ENCODE measurements at places on chromosomes 2 and 18.

DNA sequence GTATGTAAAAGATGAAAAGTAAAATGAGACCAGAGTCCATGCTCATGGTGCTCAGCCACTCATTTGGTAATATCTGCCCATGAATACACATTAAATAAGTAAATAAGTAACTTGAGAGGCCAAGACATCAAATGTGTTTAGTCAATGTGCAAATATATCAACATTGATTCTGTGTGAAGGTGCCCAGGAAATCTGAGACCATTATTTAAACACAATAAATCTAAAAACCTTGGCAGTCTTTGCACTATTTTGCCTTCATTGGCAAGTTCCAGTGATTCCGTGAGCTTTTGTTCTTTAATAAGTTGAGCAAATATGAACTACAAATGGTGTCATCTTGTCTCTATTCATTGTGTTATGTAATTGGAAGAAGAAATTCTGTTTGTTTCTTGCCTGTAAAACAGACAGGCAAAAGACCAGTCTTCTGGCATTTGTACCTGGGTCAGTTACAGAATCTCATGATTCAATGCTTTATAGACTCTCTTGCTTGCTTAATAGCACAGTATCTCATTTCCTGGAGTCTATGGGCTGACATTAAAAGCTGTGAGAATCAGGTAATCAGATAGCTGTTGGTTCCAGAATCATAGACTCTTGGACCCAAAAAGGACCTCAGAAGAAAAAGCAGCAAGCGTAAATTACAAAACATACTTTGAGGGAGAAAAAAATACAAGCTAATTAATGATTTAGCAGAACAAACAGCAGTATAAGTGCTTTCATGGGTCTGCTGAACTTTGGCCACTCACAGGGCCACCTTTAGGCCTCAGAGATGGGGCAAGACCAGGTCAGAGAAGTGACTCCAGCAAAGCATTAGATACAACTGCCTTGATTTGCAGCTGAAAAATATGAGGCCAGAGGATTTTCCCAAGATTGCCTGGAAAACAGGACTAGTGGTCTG, 20.0 kb upstream of the SERPINB3 start:
- peak; percentile 3 for DNase-seq

GRCh38 chr18:27604583-27604982, 419.5 kb upstream of the CHST9 start:
- no peak for DNase-seq

DNA sequence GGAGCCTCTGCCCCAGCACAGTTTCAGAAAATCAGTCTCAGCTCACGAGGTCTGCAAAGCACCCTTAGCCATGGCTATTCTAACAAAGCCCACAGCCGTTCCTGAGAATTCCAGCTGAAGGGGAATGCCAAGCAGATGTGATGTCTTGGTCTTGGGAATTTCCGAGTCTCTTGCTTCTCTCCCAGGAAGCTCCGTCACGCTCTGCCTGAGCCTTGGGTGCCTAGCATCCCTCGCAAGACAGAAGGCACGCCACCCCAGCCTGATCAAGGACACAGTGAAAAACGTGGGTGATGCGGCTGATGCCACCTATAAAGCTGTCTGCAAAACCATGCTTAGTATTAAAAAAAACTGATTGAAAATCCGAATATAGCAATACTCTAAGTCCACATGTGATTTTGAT, 254.6 kb downstream of the SH3BP4 start:
- no peak for DNase-seq

- DNase-seq: no peak
Measured at GRCh38 chr2:60872510-60872928, 8.9 kb upstream of the REL start.

GRCh38 chr2:182949052-182949451, 82.6 kb upstream of the FRZB start:
- no peak for DNase-seq

- DNase-seq: no peak
Measured at GRCh38 chr2:160581448-160581847, 87.8 kb upstream of the RBMS1 start.

DNA sequence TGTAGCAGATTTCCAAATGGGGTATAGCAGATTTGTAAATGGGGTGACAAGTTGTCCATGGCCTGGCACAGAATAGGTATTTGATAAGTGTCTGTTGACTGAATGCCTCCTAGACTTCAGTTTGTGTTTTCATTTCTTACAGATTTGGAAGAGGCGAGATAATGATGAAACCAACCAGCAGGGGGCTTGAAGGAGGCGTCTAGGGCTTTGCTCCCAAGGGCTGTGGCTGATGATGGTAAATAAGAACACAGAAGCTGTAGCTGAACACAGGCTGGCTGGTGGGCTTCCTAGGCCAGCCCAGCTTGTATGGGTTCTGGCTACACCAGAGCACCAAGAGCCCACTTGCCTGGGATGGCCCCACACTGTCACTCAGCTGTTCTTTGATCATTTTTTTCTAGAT, 19.4 kb downstream of the SFTPB start:
- DNase-seq: no peak

GRCh38 chr2:155905657-155906056, 426.9 kb downstream of the NR4A2 start:
- DNase-seq: no peak

DNA sequence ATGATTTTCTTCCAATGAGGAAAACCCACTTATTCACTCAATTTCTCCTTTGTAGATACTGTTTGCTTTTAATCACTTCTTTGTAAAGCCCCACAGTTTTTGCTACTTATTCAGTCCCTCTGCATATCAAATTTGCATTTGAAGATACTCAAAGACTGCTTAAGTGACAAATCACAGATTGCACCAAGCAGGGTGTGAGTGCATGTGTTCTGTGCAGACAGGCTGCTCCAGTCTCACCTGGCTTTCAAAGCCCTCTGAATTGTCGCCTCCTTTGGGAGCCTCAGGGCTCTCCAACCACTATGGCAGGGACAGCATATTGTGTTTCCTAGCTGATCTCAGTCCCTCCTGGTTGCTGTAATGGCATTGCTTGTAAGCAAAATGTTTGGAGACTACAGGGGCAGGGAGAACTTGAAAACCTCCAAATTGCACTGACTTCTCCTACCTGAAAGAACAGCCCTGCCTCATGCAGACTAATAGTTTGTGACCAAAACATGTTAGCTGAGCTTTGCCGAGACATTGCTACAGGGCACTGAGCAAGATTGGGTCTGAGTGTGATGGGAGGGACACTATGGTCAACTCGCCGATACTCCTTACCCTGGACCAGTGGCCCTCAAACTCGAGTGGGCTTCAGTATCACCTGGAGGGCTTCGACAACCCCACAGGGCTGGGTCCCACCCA, 96.8 kb downstream of the POLE4 start:
- DNase-seq: no peak

Measured in HuH-7.5 (cell line).